ENCODE measurements at places on chromosomes 5 and 9.

GRCh38 chr5:151459680-151460324 lies 12.4 kb downstream of the SLC36A1 start:
- no peak for DNase-seq

DNA sequence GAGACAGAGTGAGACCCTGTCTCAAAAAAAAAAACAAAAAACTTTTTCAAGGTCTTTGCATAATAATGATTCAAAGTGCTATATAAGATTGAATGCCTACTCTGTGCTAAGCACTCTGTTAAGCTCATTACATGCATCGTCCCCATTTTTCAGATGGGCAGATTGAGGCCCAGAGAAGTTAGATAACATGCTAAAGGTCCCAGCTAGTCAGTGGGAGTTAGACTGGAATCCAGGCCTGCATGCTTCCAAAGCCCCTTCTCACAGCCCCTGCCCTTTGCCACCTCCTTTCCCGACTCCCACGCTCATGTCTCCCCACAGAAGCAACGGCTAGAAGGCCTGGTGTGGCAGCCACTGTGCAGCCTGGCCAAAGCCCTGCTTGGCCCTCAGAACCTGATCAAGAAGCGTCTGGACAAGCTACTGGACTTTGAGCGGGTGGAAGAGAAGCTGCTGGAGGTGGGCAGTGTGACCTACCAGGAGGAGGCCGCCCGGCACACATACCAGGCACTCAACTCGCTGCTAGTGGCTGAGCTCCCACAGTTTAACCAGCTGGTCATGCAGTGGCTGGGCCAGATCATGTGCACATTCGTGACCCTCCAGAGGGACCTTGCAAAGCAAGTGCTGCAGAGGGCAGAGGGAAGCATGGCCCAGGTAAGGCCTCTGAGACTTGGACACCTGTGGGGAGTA lies 40.3 kb downstream of the ARHGEF37 start:
- no peak for DNase-seq

GRCh38 chr5:136012041-136012804 lies 16.6 kb upstream of the TGFBI start:
- DNase-seq = no peak

DNA sequence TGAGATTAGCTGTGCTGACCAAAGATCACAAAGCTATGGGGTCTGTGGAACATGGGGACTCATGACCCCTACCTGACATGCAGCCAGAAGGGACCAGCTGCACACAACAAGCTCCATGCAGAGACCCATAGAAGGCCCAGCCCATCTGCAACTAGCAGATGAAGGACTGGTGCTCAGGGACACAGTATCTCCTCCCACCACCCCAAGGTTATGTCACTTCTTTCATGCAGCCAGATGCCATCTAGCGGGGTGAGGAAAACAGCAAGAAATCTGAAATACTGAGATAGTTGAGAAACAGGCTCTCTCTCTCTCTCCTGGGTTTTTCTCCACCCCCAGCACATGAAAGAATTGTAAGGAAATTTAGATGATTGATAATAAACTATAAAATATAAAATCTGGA lies 161.3 kb upstream of the DAPK1 start:
- DNase-seq = no peak

DNA sequence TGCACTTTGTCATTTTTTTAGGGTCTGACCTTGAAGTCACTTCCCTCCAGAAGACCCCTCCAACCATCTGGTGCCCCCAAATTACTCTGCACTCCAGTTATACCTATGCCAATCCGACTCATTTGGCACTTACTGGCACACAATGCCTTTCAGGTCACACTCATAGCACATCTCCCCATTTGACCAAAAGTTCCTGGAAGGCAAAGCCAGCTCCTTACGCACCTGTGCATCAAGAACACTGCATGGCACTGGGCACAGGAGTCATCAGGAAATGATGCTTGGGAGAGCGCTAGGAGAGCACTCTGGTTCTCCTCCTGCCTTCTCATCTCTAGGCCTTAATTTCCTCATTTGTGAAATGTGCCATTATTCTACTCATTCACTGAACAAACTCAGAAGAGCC lies 2.9 kb downstream of the TNIP1 start:
- DNase-seq = no peak

DNA sequence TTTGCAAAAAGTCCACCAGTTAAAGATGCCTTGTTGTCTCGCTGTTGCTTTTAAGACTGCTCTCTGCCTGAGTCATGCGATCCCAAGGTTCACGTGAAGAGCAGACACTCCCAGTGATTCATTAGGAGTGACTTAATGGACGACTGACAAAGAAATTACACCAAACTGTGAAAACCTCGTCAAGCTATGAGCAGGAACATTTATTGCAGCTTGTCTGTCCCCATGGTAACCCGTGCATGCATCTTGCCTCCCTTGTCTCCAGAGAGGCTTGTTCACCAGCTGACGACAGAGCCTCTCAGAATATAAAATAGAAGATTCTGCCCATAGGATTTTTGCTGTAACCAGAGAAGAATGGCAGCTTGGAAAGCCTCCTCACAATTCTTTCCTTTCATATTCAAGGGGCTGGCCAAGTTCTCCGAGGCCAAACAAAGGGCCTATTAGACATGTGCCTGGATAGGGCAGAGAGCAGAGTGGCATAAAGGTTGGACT lies 352.7 kb downstream of the SPOCK1 start:
- DNase-seq = no peak

GRCh38 chr5:132860742-132861141 lies 5.5 kb downstream of the GDF9 start:
- no peak for DNase-seq

DNA sequence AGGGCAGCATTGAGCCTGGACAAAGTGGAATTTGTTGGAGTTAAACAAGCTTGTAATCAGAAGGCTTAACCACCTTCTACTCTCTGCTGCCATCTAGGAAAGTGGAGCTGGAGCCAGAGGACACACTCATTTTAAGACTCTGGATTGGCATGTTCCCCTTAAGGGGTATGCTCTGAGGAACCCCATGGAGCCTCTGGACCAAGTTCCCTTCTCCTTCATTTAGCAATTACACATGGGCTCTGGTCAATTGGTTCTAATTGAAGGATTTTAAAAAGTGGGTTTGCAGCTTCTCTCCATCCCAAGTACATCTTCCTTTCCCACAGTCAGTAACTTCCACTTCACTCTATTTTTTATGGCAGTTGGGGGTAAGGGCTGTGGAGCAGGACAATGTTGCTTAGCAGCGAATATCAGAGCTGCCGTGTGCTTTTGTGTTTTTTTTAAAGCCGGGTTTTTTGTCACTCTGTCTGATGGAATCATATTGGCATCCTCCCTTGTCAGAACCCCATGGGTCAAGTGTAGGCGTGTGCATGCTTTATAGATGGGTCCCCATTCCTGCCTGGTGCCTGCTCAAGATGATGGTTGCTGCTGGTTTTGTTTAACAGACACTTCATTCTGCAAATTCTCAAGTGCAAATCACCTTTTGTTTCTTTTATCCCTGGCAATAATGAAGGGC lies 330.7 kb upstream of the ADAMTSL1 start:
- no peak for DNase-seq

All from activated T-helper 1 cell treated with anti-CD3 and anti-CD28 coated beads, Interleukin-2, amount 50 U/mL, for 16 hours (primary cell).